ENCODE measurements at places on chromosomes 3 and 15.

DNA sequence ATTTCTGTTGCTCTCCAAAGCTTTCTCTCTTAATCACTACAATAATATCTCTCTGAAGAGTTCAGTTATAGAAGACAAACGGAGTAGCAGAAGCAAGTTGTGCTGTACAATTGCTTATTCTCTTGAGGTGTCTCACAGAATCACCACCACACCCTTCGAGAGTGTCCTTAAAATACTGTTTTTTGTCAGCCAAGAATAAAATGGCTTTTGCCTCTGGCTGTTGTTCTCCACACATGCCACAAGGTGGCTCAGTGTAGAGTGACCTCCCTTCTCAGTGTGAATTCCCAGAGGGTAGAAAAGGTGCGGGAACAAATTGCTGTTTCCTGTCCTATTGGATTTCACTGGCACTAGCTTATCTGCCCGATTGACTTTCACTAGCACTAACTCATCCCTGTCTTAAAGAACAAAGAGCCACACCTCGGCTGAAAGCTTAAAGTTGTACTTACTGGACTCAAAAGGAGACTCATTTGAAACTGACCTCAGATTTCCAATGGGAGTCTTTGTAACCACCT, 134.2 kb upstream of the SATB1 start:
- DNase-seq = peak; percentile 56

DNA sequence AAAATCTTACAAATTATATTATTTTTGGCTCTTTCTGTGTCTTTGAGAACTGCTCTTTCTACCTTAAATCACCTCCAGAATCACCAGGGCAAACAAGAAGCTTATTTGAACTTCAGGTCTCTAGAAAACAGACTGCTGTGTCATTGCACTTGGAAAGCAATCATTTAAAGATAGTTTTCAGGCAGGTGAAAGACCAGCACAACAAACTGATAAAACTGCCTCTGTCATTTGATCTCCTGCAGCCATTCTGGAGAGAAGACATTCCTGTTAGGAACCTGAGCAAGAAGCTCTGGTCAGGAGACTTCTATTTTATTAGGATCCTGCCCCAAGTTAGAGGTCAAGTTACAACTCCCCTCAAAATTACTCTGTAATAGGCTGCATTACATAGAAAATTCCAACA, 50.7 kb upstream of the AP4E1 start:
- no peak for DNase-seq

- no peak for DNase-seq
These were observed 1141.6 kb downstream of the IGSF11 start for GRCh38 chr3:117893001-117893400.

GRCh38 chr3:29065211-29065785, 215.6 kb upstream of the RBMS3 start:
- DNase-seq = peak; percentile 72

DNA sequence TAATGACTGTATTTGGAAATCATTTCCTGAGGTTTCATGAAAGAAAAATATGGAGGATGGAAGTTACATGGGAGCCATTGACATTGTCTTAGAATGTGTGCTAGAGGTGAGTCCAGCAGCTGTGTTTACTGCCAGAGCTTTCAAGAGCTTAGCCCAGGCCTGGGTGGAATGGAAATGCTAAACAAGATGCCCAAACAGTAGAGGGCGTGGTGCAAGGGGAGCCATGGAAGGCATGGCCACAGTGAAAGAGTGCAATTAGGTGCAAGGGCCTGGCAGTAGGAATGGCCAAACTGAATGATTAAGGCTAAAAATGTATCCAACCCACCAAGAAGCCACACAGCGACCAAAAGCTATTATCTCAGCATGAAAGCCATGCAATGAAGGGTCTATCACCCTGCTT, 257.7 kb upstream of the NR2F2 start:
- DNase-seq = no peak

DNA sequence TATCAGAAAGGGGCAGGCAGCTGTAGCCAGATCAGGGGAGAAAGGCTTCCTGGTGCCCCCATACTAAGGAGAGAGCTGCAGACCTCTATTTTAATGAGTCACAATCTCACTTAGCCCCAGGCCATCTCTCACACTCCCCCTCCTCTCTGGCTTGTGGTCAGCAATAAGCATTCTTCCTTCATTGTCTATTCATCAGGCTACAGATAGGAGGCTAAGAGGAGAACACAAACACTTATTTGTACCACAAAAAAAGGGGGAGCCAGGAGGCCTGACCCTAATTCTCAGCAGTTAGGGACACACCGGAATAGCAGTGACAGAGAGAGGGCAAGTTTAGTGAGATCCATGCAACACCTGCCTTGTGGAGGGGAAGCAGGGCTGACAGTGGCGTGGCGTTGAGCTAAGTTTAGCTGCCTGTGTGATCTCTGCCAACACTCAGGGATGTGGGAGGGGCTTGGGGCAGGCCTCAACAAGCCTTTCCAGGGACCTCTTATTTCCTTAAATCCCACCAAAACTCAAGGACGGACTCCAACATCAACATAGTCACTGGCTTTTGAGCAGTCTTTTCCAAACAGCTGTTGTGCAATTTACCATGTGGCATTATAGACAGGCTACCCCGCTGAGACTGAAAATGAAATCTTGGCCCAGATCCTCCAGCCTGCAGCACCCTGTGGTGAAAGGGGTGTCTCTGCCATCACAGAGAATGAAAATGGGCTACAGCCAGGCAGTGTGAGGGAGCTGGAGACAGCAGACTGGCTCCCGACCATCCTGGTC, 191.9 kb upstream of the TSC22D2 start:
- no peak for DNase-seq

DNA sequence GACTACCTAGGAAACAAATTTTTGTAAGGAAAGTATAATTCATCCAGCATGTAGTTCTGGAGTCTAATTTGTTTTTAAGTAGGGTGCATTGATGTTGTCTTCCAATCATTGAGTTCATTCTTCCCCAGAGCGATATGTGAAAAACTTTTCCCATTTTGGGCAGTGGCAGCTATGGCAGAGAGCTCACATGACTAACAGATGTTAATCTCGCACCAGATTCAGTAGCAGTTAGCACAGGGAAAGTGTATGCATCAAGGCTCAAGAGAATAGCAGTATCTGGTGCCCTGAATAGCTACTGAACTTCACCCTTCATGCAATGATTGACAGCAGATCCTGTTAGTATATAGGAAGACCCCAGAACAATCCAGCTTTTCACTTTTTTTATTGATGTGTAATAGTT, 46.3 kb upstream of the TCAIM start:
- no peak for DNase-seq

DNA sequence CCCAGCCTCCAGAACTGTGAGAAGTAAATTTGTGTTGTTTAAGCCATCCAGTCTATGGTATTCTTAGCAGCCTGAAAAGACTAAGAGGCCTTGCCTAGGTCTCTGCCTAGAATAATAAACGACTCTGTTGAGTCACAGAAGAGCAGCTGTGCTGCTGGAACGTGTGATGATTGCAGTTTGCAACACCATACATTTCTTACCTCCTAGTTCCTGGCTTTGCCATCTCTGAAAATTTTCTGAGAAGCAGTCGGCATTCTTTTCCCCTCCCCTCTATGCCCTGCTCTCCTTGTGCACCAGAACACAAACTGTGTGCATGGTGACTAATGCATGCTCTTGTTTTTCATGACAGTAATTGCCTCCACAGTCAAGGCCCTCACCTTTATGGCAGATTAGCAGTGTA, 301.3 kb downstream of the IL20RB start:
- DNase-seq = no peak

GRCh38 chr3:105791131-105791530, 77.7 kb downstream of the CBLB start:
- no peak for DNase-seq

DNA sequence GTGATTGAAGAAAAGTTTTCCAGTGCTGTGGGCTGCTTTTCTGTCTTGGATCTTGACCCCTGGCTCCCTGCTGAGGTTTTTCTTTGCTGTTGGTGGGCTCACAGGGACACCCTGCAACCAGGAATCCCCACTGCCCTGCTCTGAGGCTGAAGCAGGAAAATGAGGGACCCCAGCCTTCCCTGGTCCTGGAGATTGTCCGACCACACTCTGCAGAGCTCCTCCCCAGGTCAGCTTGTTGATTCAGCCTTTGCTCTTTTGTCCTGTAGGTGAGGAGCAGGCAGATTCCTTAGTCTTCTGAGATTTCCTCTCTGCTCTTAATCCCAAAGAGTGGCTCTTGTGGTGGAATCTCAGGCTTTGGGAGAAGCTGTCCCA, 194.5 kb downstream of the RPLP1 start:
- no peak for DNase-seq

GRCh38 chr15:69718436-69718835, 265.8 kb downstream of the RPLP1 start:
- no peak for DNase-seq

GRCh38 chr3:94036909-94037507, 8.6 kb upstream of the STX19 start:
- DNase-seq = no peak

GRCh38 chr15:79901958-79902357, 5.1 kb upstream of the MTHFS start:
- no peak for DNase-seq

- no peak for DNase-seq
These were observed 59.6 kb upstream of the NEDD4 start for GRCh38 chr15:56053046-56053400.

- DNase-seq = no peak
These were observed 103.4 kb upstream of the SELENOK start for GRCh38 chr3:53994986-53995603.

GRCh38 chr15:70017025-70017424, 80.7 kb downstream of the TLE3 start:
- no peak for DNase-seq

GRCh38 chr15:52308446-52309153, 13.0 kb upstream of the MYO5C start:
- DNase-seq = no peak

- DNase-seq = peak; percentile 48
These were observed 124.0 kb upstream of the PLXNA1 start for GRCh38 chr3:126858887-126859286.

DNA sequence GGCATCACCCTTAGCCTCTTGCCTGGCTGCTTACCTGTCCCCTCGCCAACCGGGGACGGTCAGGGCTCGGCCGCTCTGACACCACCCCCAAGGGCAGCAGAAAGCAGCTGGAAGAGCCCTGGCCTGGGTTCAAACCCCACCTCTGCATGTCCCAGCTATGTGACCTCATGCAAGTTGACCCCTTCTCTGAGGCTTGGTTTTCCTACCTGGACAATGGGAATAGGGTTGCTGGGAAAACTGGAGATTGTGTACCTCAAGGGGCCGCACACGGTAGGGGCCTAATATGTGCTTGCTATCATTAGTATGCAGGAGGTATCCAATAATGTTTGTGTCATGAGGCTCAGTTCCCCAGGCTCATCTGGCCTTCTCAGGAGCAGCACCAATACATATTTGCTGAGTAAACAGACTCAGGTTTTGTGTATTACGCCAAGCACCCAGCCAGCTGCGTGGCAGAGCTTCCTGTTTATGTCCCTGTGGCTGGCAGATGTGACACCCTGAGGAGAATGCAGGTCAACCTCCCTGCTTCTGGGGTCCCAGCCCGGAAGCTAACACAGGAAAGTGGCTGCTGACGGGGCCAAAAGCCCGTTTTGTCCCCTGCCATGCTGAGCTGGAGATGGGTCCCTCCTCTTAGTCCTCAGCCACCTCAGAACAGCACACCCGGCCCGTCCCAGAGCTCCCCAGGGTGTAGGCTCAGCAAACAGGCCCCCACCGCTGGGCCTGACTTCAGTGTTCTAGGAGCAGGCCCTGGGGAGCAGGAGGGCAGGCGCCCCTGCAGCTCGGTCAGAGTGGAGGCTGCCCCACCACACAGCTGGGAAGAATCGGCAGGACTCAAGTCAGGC, 29.7 kb downstream of the PLXND1 start:
- no peak for DNase-seq

DNA sequence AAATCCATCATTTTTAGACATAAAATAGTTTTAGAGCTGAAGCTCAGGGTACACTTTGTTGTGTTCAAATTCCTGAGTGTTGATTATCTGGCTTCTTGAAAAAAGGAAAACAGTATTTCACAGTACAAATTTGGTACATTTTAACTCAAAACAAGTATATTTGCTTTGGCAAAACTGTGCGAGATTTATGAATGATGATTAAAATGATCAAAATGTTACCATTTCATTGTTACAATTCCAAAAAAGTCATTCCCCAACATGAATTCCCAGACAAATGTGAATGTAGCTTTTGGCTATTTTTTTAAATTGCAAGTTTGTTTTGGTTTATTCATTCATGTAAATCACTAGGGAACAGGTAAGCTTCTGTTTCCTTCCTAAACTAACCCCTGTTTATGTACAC, 347.4 kb upstream of the DCBLD2 start:
- DNase-seq = no peak

GRCh38 chr3:179309225-179310078, 13.4 kb upstream of the ZNF639 start:
- DNase-seq = no peak

DNA sequence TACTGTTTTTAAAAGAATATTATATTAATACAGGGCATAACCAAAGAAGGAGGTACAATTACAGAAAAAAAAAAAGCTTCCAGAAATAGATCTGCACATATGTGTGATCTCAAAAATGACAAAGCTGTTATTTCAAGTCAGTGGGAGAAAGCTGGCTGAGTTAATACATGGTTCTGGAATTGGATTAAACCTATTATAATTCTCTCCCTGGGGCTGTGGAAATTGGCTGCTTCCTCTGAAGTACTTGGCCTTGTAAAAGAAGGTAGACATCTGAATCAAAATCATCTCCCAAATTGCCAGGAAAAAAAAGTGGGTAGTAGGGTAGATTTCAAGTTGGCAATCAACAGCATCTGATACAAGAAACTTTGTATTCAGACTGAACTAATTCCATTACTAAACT, 723.9 kb upstream of the ALCAM start:
- DNase-seq = no peak

DNA sequence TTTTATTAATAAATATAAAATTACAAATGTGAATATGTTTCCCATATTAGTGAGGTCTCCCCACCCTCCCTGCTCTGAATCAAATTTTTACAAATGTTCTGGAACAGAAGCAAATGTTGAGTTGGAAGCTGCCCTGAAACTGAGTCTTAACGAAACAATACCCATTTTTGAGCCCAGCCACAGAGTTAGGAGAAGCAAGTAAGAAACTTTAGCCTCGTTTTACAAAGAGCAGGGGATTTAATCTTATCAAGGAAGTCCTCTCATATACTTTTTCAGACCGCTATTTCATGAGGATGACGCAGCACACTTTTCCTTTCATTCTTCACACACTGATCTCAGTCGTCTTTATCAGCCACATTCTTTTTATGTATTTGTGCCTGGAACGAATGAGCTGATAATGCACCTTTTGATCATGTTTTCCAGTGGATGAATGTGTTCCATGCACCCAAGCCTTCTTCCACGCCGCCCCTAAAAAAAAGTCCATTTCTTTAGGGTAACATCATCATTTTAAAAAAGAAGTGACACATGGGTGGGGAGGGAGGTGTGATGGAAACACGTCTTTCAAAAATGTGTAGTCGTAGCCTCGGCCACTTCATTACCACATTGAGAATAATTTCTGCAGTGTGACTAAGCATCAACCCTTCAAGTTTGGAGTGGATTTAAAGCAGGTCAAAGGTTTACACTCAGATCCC, 48.1 kb downstream of the SETMAR start:
- no peak for DNase-seq

DNA sequence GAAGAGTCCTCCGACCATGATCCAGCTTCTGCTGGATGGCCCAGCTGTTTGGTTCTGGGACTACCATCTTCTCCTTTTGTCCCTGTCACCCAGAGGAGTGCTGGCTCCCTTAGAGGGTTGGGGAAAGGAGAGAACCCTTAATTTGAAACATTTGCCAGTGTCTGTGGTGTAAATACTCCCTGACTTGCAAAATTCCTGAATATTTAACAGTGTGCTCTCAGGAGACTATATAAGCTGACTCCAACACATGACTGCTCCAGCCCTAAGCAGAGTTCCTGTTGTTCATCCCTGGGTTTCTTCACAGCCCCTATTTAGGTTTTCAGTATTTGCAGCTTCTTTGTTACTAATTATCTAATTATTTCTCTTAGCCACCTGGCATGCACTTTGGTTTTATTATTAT, 133.1 kb downstream of the CPNE4 start:
- DNase-seq = no peak

Measured in ecto neural progenitor cell (in vitro differentiated cells).